ENCODE measurements at places on chromosomes 3 and 15.

GRCh38 chr3:195203606-195204005 is 67.4 kb downstream of the XXYLT1 start:
- DNase-seq: no peak

DNA sequence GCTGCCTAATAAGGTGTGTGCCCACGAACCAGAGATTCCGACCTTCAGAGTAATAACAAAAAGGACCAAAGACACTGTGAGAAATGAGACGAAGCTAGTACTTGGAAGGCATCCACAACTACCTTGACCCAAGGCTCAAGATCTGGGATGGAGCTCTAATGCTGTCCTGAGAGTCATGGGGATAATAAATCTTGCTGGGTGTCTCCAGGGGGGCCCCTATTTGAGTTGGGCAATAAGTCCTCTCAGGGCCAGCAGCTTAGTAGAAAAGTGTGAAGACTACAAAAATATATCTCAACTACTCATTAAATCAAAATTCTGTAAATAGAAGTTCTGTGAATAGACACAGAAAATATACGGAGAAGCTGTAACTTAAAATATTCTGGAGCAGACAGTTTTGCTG is 2.9 kb upstream of the NDN start:
- DNase-seq: no peak

DNA sequence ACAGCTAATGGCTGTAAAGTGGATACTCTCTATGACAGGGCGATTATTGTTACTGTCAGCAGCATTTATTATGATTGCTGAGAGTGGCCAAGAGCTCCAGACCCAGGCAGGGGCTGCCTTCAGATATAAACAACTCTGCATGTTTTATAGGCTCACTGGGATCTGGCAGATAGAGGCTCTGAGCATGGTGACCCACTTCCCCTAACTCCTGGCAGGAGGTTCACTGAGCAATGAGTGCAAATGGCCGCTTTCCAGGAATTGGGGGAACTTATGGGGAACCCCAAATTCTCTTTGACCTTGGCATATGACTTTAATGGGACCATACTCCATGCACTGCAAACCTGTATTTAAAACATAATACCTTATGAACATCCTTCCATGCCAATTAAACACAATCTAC is 59.0 kb downstream of the SCN5A start:
- DNase-seq: no peak

GRCh38 chr15:101089579-101090427 is 162.0 kb downstream of the CHSY1 start:
- DNase-seq: no peak

- DNase-seq: no peak
Observed at GRCh38 chr3:176696816-176697215, 500.5 kb downstream of the TBL1XR1 start.

GRCh38 chr15:82043796-82044372 is 1.9 kb downstream of the MEX3B start:
- no peak for DNase-seq

- DNase-seq: no peak
Observed at GRCh38 chr15:62740141-62741004, 302.2 kb upstream of the TPM1 start.

DNA sequence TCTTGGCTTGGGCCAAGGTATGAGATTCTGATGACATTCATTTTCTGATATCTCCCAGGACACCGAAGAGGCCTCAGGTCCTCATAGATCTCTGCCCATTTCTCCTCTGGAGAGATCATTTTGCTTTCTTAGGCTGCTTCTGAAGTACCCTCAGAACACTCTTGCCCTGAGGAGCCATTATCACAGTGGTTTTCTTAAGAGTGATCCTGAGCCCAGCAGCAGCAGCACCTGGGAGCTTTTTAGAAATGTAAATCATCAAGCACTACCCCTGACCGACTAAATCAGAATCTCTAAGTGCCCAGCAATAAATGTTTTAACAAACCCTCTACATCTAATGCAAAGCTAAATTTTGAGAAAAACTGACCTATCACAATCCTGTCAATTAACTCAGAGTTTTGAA is 40.6 kb upstream of the SLC9A9 start:
- DNase-seq: no peak

- no peak for DNase-seq
Observed at GRCh38 chr3:14042680-14043079, 82.0 kb downstream of the CHCHD4 start.

DNA sequence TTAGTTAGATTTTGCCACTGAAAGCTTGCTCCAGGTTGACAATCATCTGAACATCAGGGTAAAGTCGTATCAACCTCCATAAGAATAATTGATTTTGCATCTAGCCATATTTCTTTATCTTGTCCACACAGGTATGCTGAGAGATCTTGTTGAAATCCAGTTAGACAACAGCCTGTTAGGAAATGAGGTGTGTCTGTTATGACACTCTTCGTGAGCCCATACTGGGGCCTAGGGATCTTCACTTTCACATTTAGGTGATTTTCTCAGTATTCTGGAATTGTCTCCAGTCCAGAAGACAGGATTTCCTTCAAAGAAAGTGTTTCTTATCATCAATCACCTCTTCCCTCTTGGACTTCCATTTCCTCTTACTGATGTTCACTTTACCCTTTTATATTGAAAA is 18.1 kb downstream of the DNAJB11 start:
- no peak for DNase-seq

GRCh38 chr15:65032801-65033537 is 3.5 kb upstream of the MTFMT start:
- no peak for DNase-seq

- DNase-seq: no peak
Observed at GRCh38 chr15:100905850-100906249, 13.3 kb upstream of the LRRK1 start.

DNA sequence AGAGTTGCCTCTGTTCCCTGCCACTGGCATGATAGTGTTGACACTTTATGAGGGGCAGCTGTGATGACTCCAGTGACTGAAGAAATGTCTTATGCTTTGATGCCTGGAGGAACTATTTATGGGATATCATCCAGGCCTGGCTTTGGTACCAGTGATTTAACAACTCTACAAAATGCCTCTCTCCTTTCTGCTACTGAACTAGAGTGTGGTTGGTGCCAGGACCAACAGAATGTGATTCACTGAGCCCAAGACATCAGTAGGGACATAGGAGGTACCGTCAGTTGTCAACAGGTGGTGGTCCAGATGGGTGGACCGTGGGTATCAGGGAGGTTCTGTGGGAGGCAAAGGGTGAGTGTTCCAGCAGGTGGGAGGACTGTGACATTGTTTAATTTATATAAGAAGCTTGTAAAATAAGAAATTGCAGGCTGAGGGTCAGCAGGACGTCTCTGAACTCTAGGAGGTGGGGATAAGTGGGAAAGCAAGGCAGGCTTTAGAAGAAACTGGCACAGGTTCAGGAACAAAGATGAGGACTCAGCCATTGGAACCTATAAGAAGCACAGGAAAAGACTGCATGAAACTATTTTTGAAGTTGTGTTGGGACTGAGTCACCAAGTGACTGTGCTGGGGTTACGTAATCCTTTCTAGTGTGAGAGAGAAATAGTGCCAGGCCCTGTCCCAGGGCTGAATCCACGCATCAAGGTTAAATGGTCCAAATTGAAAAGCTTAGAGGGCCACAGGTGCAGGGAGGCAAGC is 28.5 kb upstream of the SLC7A14 start:
- no peak for DNase-seq

DNA sequence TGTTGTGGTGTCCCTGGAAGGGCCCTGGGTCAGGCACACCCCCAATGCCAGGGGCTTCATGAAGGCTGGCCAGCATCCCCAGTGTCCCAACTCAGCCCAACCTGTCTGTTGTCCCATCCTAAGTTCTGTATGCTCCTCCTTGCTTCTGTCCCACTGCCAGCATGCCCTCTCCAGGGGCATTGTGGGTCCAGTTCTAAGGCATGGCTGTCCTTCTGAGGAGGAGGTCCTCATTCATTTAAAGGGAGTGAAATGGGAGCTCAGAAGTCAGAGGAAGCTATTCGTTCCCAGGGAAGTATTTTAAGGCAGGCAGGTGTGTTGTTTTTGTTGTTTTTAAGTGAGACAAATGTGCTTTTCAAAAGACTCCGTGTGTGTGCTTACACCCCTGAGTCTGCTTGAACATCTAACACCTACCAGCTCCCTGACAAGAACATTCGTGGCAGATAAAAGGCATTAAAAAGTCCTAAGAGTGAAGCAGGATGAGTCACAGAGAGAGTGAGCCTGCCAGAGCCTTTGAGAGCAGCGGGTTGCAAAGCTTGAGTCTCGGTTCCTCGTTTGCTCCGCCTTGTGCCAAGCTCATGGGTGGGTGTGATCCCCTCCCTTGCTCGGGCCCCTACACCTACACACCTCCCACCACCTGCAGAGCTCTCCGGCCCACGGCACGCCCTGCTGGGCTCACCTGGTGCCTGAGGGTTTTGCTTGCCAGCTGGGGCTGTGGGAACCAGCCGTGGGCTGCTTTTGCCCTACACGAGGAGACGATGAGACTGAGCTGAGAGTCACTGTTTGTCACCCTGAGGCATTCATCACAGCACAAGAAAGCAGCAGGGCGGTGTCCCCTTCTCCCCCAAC is 183.4 kb upstream of the TOPAZ1 start:
- peak; percentile 49 for DNase-seq

GRCh38 chr15:64152507-64153387 is 1.2 kb downstream of the SNX22 start:
- no peak for DNase-seq

GRCh38 chr3:157631478-157631877 is 128.3 kb upstream of the VEPH1 start:
- DNase-seq: no peak

GRCh38 chr3:168083906-168084305 is 11.8 kb downstream of the GOLIM4 start:
- no peak for DNase-seq

DNA sequence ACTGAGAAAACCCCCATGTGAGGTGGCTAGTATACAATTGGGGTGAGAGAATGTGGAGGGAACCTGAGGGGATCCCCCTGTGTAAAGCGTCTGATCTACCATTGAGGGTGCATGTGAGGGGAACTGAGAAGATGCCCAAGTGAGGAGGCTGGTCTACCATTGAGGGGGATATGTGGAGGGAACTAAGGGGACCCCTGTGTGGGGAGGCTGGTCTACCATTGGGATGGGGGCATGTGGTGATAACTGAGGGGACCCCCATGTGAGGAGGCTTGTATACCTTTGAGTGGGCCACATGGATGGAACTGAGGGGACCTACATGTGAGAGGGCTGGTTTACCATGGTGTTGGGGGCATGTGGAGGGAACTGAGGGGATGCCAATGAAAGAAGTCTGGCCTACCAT is 160.8 kb downstream of the FBLN2 start:
- peak; percentile 7 for DNase-seq

- no peak for DNase-seq
Observed at GRCh38 chr3:31142139-31142538, 247.7 kb upstream of the GADL1 start.

GRCh38 chr3:83011481-83011880 is 1250.0 kb upstream of the GBE1 start:
- no peak for DNase-seq

DNA sequence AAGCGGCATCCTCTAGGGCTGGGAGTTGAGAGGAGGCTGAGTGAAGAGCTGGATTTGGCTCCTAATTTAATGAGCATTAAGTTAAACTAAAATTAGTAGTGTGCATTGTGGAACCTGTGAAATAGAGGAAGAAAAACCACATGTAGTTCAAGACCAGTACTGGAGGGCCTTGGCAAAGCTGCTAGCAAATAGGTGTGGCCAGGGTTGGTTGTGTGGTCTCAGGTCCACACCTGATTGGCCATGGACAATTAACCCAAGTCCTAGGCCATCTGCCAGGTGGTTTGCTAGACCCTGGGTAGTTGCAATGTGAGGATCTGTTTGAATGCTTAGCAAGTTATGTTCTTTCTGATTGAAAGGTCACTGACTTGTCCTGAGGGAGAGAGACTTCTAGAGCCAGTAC is 275.5 kb downstream of the PDCD6IP start:
- no peak for DNase-seq

DNA sequence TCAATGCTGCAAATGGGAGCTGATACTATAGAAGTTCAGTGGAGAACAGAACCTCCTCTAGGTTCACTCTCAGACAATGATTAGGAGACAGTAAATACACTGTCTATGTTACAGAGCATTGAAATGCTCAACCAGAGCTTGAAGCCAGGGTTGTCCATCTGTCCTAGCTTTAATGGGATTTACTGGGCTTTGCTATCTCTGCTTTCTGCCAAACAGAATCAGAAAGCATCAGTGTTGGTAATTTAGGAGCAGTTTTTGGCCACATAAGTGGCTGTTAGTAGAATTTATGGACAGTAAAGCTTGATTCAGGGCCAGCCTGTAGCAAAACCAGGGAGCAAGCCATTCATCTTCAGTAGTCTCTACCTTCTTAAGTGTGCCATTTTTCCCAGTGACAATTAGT is 396.3 kb downstream of the LSAMP start:
- no peak for DNase-seq

DNA sequence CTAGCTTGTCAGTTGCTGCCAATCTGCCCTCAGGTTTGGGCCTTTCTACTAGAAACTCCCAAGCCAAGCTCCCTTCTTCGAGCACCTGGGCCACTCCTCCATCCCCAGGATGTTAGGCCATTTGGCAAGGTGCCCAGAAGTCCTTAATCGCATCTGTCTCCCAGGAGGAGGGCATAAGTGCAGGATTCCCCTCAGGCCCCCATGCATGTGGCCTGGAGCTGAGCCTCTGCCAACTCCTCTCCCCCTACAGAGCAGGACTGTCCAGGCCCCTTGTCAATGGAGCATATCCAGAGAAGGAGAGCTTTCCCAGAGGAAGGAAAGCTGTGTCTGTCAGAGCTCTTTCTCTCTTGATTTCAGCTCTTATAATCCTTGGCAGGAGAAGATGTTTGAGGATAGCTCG is 182.6 kb upstream of the ROPN1 start:
- DNase-seq: no peak

DNA sequence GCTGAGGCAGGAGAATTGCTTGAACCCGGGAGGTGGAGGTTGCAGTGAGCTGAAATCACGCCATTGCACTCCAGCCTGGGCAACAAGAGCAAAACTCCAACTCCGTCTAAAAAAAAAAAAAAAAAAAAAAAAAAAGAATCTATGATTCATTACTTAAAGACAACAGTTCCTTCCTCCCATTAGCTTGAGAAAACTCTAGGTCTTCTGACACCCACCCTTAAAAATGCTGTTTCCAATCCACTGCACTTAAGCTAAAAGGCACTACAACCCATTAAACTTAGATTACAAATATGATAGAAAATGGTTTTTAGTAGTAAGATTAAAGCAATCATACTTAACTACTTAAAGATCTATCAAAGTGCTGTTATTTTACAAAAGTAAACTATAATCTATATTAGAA is 40.0 kb upstream of the BHLHE40 start:
- no peak for DNase-seq

GRCh38 chr3:45618081-45618509 is 23.5 kb downstream of the LIMD1 start:
- DNase-seq: no peak

DNA sequence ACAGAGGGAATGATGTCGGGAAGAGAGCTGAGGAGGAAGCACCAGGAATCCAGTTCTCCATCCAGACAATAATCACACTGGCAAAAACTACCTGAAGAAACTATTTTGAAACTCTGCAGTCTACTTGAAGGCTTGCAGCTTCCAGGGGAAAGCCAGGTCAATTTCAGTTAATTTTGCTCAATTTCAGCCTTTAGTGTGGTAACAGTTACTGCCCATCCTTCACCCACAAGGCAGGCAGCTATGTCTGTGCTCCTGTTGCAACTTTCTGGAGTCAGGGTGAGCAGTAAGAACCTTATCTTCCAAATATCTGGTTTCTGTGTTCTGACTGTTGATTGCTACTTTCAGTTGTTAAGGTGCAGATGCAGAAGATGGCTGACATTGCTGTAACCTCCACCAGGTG is 221.7 kb downstream of the ADAMTS17 start:
- no peak for DNase-seq
